GM03348 (cell line): ENCODE measurements at places on chromosomes 12 and 14.
A peak's percentile ranks its signal among the peaks of the same experiment; 100 is the strongest.

DNA sequence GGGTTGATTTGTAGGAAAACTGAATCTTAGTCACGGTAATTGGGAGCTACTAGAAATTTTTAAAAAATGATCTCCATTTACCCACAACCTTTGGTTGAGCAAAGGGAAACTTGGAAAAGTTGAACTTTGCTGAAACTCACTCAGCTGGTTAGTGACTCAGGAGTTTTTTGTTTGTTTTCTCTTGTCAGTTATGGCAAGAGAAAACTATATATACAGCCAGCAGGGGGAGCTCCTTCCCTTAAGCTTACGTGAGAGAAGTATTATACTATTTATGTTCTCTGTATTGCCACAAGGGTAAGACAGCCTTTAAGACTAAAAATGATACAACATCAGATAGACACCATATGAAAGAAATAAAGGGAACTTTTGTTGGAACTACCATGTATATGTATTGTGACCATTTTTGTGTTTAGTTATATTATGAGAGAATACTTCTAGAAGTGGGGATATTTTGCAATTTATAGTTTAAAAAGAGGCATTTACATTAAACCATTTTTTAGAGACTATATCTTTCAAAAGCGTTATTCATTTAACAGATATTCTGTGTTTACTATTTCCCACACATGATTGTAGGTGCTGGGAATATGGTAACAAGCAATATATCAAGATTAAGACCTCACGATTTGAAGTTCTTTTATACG, 28.1 kb upstream of the TBC1D30 start:
- peak; percentile 84 for DNase-seq

DNA sequence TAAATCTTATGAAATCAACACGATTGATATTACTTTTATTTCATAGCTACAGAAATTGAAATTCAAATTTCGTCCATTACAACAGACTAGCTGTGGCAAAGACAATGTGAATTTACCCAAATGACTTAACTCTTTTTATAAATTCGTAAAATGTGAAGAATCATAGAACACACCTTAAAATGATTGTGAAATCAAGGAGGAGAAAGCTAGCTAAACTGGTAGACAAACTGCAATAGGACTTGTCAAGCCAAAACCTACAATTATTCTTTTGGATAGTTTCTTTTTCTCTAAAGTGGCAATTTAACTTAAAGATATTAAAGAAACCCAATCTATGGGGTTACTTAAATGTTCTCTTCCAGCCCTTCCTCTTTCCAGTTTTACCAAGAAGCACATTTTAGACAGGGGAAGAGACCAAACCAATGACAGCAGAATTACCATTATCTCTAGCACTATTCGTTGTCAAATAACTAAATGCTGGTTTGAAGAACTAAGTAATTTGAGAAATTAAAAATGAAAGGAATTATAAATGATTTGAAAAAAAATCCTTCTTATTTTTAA, 807 bp upstream of the SLC16A7 start:
- no peak for DNase-seq

DNA sequence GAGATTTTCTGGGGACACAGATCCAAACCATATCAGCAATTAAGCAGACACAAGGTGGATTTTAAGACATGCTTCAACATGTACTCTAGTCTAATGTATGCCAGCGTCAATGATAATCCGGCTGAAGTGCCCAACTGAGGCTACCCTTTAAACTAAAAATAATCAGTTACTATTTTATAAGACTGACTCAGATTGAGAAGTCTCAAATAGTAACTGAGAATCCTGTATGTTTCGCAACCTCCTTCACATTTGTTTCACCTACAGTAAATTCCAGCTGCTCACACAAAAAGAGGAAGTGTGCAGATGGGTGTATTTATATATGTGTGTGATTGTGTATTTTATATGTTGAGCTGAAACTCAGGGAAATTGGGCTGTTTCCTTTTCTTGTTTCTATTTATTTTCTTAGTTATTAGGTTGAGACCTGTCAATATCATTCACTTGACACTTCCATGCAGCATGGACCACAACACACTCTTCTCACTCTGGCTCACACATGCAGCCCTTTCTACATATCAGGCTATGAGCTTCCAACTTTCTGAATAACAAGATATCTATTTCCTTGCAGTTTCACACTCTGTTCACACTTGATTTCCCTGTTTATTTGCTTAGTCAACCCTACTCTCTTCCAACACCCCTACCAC, 1224.9 kb upstream of the TMEM132C start:
- DNase-seq, result no peak

DNA sequence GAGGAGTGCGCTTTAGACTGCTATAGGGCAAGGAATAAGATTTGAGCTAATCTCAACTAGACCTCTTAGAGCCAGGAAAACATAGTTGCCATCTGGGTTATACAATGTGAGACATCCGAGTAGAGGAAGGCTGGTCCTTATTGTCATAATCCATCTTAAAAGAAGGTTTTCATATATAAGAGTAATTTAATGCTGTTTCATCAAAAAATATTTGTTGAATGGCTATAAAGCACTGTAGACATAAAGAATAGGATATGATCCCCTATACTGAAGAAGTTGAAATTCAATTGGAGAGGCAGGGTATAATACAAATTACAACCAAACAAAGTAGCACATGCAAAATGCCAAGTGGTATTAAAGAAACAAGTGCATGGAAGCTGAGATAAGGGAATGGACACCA, 294.5 kb downstream of the SSPN start:
- DNase-seq, result no peak

- peak; percentile 41 for DNase-seq
These were observed 545 bp downstream of the PPFIA2 start for GRCh38 chr12:81758421-81759189.
